ENCODE measurements at places on chromosomes 16 and 17.

DNA sequence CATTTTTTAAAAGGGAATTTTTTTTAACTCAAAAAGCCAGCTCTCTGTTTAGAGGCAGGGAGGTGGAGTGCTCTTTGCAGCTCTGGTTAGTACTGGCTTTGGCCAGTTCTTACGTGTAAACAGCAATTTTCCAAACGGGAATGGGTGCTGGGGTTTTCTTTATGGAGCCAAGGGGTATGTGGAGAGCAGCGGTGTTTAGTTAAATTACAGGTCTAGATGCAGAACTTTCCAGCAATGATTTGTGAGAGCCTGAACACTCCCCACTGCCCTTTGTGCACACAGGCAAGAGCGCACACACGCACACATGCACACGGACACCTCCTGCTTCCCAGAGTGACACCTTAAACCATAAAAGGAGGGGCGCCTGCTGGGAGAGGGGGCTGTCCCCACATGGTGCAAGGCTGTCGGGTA lies 140.2 kb downstream of the MSI2 start:
- no peak for DNase-seq

GRCh38 chr16:80554033-80554432 lies 13.2 kb downstream of the DYNLRB2 start:
- DNase-seq: no peak

DNA sequence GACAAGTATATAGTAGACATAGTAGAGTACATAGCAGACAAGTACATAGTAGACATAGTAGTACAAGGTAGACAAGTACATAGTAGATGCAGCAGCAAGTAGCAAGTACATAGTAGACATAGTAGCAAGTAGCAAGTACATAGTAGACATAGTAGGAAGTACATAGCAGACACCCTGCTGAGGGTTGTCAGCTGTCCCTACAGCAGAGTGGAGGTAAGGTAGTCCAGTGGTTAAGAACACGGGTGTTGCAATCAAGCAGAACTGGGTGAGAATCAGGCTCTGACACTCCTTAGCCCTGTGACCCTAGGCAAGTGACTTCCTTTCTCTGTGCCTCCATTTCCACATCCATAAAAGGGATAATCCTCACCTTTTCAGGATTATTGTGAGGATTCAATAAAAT lies 94.7 kb downstream of the NOG start:
- DNase-seq: no peak

- no peak for DNase-seq
Observed at GRCh38 chr16:75486014-75486675, 9.1 kb downstream of the CHST6 start.

- DNase-seq: no peak
Observed at GRCh38 chr16:64654178-64654577, 467.7 kb downstream of the CDH11 start.

GRCh38 chr16:1026784-1027500 lies 45.4 kb downstream of the SOX8 start:
- no peak for DNase-seq

DNA sequence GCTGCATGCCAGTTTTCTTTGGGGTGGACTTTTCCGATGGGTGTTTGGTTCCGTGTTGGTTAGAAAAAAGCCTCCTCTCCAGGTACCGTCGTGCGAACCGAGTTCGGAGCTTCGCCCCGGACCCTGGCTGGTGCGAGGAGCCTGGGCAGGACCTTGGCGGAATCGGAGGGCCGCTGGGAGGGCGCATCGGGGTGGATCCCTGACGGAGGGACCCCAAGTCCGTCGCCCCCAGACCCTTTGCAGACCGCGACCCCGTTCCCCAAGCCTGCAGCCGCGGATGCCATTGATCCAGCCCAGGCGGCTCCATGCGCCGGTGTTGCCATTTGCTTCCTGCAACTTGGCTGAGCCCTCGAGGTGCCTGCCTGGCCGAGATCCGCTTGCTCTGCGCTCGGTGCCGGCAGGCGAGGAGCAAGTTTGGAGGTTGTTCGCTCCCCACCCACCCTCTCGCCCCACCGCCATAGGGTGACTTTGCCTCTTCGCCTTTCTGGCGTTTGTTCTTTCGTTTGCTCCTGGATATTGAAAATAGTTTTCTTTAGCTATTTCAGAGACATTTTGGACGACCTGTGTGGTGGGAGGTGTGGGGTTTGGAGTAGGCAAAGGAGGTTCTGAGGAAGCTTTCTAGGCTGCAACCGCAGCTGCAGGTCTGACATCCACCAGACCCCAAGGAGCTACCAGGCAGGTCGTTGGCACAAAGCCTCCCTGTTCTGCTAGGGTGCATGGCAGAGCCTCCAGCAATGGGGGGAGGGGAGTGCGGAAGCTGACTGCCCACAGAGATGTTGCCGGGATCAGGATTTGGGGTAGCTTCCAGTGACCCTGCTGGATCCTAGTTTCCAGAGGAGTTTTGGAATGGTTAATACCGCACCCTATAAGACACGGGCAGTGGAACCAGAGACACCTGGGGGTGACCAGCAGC lies 58.2 kb downstream of the RAP1GAP2 start:
- no peak for DNase-seq

DNA sequence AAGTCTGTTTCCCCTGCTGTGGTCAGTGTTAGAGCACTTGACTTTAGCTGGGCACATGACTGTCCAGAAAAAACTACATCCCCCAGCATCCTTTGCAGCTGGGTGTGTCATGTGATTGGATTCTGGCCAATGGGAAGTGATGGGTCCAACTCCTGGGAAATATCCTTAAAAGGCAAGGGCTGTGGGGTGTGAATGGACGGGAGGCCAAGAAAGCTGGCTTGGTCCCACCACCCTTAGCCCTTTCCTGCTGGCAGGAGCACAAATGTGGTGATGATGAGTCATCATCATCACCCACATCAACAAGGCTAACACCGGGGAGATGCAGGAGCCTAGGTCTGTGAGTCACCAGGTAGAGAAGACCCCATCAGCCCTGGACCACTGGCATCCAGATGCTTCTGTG lies 341.7 kb downstream of the C16orf95 start:
- DNase-seq: no peak

- no peak for DNase-seq
Observed at GRCh38 chr17:64356776-64357175, 33.9 kb downstream of the PECAM1 start.

DNA sequence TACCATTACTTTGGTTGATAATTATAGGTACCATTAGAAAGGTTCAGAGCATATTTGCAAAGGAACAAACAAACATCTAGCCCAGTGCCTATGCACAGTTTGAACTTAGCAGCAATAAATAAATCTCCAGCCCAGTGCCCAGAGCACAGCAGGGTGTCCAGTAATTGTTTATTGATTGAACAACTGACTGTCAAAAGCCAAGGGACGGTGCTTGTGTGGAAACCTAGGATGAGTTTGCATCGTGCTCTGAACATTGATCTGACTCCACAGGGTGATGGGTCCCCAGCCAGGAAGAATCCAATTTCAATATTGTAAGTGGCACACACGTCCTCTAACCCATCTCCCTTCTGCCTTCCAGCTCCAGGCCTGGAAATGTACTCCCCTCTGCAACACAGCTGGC lies 625.5 kb upstream of the C16orf82 start:
- DNase-seq: no peak

- DNase-seq: peak; percentile 87
Observed at GRCh38 chr16:22195695-22196558, 10.2 kb upstream of the EEF2K start.

DNA sequence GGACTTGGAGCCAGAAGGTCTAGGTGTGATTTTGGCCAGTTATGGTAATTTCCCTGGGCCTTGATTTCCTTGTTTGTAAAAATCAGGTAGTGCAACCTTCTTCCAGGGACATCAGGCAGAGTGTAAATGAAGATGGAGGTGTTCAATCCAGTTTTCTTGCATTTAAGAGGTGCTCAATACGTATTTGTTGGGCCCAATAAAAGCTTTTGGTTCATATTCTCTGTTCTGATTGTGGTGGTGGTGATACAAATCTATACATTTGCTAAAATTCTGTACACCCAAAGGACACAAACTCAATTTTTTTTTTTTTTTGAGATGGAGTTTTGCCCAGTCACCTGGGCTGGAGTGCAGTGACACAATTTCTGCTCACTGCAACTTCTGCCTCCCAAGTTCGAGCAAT lies 6.0 kb downstream of the CD79B start:
- no peak for DNase-seq

GRCh38 chr16:4182581-4183236 lies 59.2 kb downstream of the SRL start:
- DNase-seq: no peak

- no peak for DNase-seq
Observed at GRCh38 chr16:82187829-82188228, 17.8 kb upstream of the MPHOSPH6 start.

GRCh38 chr16:73403291-73403690 lies 355.4 kb upstream of the ZFHX3 start:
- no peak for DNase-seq

GRCh38 chr16:74107795-74108610 lies 188.6 kb upstream of the PSMD7 start:
- DNase-seq: no peak

GRCh38 chr17:40517286-40517662 lies 15.9 kb upstream of the TNS4 start:
- no peak for DNase-seq

GRCh38 chr16:7871371-7871770 lies 538.7 kb downstream of the RBFOX1 start:
- DNase-seq: no peak
